ENCODE measurements at places on chromosomes 7 and 10.

DNA sequence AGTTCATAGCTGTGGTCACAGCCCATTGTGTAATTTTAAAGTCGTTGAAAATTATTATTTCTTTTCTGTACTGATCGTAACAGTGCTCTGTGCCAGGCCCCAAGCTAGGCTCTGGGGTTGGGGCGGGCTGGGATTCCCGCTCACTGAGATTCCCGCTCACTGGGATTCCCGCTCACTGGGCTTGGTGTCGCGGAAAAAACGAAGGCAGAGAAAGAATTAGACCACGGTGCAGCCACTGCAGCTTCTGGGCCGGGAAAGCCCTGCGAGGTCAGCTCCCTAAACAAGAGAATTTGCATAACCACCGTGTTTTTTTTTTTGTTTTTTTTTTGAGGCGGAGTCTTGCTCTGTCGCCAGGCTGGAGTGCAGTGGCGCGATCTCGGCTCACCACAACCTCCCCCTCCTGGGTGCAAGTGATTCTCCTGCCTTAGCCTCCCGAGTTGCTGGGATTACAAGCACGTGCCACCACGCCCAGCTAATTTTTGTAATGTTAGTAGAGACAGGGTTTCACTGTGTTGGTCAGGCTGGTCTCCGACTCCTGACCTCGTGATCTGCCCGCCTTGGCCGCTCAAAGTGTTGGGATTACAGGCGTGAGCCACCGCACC, 31.2 kb downstream of the FOXK1 start:
- no peak for DNase-seq

DNA sequence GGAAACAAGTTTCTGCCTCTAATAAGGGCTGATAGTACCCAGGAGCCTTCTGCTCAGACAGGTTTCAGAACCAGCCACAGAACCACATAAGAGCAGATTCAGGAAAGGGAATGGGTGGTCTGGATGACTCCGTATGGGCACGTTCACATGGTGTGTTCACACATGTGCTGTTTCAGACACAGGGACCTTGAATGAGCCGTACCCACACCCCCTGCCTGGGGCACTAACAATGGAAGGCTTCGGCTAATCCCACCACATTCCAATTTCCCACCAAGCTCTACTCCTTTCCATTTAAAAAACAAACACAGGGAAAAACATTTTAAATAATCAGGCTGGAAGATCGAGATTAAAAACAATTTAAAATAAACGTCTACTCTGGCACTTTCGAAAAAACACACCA, 217.3 kb downstream of the GRID1 start:
- DNase-seq, result no peak

- no peak for DNase-seq
Observed at GRCh38 chr10:110137142-110137545, 70.3 kb upstream of the MXI1 start.

DNA sequence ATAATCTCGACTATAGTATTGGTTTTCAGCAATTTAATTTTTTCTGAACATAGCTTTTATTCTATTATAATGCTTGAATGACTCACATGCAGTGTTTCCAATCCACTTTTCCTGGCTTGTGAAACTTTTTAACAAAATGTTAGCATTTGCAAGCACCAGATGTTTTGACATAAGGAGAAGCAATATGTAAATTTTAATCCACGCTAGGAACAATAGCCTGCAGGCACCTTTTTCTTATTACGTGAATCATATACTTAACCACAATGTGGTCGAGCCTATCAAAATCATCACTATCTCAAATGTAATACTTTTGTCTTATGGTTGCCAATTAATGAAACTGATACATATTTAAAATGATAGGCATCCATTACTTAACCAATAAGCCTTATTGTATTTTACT, 97.1 kb downstream of the TFEC start:
- DNase-seq, result no peak

DNA sequence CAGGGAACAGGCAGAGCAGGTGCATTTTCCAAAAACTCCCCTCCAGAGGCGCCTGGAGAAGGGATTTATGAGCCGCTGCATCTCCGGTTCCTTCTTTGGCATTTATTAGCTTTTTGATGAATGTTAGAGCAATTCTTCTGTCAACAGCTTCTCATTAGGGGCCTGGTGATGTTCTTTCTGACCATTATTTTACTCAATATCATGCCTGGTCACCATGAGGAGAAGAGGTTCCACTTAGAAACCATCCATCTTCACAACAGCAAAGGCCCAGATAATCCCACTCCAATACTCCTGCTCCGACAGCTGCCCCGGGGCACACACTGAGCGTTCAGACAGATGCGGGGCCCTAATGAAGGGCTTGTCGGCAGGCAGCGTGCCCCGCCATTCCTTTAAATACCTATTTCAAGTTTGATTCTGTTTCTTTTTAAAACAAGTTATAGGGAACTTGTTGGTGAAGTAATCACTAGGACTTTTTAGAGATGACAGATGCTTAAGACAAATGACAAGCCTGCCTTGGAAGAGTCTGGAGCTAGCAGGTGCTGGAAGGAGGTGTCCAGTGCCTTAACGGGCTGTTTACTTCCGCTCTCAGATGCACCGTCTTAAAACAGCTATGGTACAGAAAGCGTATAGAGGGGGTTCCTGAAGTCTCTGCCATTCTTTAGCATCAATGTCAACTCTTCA, 31.7 kb downstream of the ECHDC3 start:
- no peak for DNase-seq

GRCh38 chr10:3132036-3133025, 40.3 kb downstream of the PITRM1 start:
- DNase-seq, result no peak

- DNase-seq, result no peak
Observed at GRCh38 chr10:76041551-76041950, 610.1 kb downstream of the LRMDA start.

GRCh38 chr7:118183428-118183785, 557 bp upstream of the LSM8 start:
- no peak for DNase-seq

- no peak for DNase-seq
Observed at GRCh38 chr10:102597131-102597991, 46.9 kb upstream of the TRIM8 start.

DNA sequence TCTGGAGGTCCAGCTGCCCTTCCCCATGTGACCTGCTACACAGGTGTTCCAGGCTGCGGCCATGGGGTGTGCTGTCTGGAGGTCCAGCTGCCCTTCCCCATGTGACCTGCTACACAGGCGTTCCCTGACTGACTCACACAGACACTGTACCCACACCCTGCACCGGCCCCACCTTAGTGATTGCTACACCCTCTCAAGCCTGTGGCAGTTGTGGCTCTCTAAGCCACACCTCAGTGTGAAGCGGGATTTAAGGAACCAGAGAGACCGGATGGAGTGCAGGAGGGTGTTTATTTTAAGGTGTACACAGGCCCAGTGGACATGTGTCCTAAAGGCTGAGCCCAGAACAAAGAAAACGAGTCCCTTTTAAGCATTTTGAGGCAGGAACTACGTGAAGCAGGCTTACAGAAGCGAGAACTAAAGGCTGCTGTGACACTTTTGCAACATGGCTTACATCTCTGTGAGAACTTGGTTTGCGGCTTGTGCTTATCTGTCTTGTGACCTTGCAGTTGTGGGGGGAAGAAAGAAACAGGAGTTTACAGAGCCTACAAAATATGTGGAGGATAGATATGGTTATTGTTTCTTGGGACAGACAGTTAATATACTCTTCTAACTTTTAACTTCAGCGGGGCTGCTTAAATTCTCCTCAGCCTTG, 326.4 kb downstream of the PAXIP1 start:
- DNase-seq, result no peak

DNA sequence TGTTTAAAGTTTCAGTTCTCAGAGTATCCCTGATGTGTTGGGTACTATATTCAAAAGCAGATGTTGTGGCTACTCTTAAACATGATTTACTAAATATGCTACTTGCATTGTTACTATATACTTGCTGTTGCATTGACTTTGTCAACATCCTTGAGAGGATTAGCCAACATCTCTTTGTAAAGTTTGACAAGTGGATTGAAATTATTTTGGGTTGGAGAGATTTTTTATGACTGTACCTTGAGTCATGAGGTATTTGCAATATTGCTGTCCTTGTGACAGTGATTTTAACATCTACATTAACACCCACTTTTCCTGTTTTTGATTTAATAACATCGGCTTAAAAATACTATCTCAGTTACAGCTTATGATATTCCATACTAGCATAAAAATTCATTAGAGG, 31.9 kb downstream of the MRC1 start:
- no peak for DNase-seq

GRCh38 chr7:134757938-134758337, 21.5 kb upstream of the CALD1 start:
- DNase-seq, result no peak

DNA sequence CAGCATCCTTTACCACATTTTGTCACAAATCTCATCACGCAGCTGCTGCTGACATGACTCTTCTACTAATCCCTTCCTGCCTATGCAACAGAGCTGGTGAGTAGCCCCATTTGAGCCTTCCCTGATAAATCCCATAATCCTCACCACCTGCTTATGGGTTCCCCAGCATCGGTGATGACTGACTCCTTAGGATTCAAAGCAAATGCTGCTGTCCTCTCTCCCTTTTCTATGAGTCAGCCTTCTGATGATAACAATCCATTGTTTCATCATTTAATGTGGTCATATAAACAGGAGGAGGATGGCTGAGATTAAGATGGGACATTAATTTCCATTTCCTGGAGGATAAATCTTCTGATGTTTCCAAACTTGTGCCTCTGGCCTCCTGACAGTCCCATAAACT, 73.4 kb downstream of the SORCS1 start:
- DNase-seq, result no peak

DNA sequence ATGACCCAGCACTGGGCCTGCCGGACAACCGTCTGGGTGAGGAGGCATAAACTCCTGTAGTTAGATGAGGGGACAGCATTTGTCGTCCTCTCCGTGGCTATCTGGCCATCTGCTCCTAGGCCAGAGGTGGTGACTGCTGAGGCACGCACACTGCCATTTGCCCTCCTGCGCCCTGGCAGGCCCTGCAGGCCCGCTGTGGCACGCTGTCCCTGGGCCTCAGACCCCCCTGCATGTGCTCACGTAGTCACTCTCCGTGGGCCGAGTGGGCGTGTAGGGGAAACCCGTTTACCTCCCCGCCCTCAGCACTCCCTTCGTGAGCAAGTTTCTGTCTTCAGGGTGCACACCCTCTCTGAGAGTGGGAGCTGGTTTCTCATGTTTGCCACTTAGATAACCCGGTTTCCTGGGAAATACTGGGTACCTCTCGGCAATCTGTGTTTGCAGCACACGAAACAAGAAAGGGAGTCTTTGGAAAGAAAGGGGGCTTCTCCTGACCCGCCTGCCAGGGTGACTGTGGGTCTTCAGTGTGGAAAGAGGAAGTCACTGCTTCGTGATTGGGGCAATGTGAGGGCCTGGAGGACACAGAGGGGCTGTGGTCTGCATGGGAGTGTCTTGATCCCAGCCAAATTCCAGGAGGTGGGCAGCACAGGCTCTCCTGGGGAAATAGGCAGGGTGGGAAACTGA, 10.8 kb downstream of the ADAMTS14 start:
- DNase-seq, result no peak

- DNase-seq, result no peak
Observed at GRCh38 chr10:62992145-62992721, 140.9 kb upstream of the NRBF2 start.

GRCh38 chr10:35520996-35521395, 84.1 kb upstream of the GJD4 start:
- DNase-seq, result no peak

DNA sequence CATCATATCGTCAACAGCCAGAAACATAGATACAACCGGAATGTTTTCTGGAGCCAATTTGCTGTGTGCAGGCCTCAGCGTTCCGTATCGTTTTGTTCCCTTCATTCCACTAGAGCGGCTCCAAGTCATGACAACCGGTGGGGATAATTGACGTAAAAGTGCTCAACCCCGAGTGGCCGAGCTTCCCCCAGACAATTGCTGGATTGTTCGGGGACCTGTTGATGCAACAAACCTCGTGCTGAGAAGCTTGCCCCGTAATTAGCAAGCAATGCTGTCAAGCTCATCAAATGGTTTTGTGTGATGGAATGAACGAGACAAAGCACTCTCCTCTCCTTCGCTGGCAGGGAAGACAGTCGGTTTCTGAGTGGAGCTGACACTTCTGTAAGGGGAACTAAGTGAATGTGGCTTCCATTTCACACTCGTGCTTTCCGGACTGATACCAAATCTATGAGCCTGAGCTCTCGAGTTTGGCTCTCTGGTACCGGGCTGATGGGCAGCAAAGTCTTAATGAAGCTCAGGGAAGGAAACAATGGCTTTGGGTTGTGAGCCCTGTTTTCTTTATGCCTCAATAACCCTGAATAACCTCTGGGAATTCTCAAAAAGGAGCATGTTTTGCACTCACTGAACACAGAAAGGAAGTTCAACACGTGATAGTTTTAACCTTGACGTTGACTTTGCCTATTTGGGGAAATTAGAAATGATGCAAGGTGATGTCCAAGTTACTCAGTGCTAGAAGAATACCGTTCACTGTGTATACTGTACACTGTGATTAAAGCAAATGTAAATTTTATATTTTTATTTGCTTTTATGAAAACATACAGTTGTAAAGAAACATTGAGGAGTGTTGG, 220.5 kb downstream of the BAMBI start:
- no peak for DNase-seq

- no peak for DNase-seq
Observed at GRCh38 chr10:28386503-28386868, 83.6 kb upstream of the MPP7 start.

DNA sequence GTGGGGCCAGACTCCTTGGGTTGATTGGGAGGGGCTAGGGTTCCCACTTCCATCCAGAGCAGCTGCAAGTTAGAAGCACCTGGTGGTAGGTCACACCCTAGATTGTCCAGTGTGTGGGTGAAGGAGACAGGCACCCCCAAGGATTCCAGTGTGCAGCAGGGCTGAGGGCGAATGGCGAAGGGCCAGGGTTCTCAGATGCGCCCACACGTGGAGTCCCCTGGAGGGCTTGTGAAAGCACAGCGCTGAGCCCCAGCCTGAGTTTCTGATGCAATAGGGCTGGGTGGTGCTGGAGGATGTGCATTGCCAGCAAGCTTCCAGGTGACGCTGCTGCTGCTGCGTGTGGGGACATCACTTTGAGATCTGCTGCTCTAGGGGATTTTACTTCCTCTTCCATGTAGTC, 25.4 kb downstream of the TBATA start:
- no peak for DNase-seq

DNA sequence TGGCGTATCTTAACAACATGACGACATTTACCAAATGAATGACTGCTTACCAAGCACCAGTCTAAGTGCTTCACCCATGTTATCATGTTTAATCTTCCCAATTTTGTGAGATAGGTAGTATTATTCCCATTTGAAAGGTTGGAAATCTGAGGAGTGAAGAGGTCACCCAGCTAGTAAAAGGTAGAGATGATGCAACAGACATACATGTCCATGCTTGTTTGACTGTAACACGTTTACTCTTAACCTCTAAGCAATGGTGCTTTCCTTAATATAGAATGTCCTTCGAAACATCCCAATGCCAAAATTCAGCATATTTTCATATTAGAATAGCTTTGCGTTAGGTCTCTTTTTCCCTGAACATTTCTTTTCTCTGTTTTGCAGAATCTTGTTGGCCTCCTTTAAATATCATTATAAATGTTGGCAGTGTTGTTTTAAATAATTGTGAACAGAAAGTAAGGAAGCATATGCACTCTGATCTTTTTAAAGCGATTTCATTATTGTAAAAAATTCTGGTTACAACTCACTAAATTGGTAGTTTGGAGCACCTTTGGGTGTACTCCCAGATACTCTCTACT, 722.8 kb downstream of the AUTS2 start:
- no peak for DNase-seq

All from activated T-helper 1 cell treated with Interleukin-2 at 50 U/mL for 16 hours (primary cell).